Globus pallidus (tissue), 1 donor: ENCODE measurements at places on chromosomes 12 and 14.

DNA sequence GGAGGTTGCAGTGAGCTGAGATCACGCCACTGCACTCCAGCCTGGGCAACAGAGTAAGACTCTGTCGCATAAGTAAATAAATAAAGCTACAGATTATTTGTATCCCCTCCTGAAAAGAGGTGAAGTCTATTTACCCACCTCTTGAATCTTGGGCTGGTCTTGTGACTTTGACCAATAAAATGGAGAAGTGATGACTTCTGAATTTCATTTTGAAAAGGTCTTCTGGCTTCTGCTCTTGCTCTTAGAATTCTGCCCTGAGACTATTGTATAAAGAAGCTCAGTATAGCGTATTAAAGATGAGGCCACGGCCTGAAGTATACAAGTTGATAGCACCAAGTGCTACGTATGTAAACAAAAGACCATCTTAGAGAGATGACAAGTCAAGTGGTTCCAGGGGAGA is 88.3 kb upstream of the AMN1 start:
- no peak for DNase-seq

DNA sequence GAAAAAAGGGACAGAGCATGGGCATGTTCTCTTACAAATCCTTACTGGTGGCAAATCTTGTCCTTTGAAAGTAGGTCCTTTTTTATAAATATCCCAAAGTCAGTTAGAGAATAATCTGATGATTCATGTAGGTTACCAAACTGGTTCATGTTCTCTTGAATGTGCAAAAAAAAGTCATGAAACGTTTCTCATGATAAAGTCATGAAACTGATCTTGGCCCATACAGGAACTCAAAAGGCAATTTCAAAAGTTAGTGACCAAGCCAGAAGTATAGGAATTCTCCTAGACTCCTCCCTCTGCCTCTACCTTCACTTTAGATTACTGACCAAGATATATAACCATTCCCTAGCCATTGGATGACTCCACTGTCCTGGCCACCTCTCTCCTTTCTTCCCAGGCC is 27.3 kb upstream of the SPTSSA start:
- DNase-seq: no peak

GRCh38 chr14:98984719-98985041 is 287.3 kb downstream of the BCL11B start:
- DNase-seq: no peak

GRCh38 chr14:82811246-82811645 is 1277.6 kb upstream of the SEL1L start:
- no peak for DNase-seq

- no peak for DNase-seq
Measured at GRCh38 chr12:82480606-82481005, 122.3 kb downstream of the METTL25 start.

DNA sequence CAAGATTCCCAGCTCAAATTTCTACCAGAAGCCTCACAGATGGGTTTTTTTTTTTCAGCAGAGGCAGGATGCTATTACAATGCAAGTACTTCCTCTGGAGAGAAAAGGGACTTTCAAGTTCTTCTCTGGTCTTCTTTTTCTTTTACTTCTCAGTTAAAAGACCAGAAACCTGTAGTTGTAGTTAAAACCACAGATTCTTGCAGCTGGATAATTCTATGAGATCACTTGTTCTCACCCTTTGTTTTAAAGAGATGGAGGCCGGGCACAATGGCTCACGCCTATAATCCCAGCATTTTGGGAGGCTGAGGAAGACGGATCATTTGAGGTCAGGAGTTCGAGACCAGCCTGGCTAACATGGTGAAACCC is 47.6 kb upstream of the OVCH1 start:
- DNase-seq: no peak

- peak; percentile 47 for DNase-seq
Measured at GRCh38 chr12:112937741-112938719, at the start of gene OAS3. Gene OAS3 (plus strand): TSS chr12:112938474. CDS start chr12:112938531, 57 bp downstream.

- DNase-seq: no peak
Measured at GRCh38 chr14:85358136-85358785, 171.7 kb upstream of the FLRT2 start.

GRCh38 chr12:22530-23201 is 43.9 kb upstream of the IQSEC3 start:
- no peak for DNase-seq

DNA sequence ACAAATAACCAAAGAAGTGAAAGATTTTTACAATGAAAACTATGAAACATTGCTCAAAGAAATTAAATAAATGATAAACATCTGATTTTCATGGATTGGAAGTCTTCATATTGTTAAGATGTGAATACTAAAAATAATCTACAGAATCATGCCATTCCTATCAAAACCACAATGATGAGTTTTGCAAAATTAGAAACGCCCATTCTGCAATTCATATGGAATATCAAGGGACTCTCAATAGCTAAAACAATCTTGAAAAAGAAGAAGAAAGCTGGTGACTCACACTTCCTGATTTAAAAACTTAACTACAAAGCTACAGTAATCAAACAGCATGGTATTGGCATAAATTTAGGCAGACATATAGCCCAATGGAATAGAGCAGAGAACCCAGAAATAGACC is 40.2 kb upstream of the CCT2 start:
- no peak for DNase-seq

DNA sequence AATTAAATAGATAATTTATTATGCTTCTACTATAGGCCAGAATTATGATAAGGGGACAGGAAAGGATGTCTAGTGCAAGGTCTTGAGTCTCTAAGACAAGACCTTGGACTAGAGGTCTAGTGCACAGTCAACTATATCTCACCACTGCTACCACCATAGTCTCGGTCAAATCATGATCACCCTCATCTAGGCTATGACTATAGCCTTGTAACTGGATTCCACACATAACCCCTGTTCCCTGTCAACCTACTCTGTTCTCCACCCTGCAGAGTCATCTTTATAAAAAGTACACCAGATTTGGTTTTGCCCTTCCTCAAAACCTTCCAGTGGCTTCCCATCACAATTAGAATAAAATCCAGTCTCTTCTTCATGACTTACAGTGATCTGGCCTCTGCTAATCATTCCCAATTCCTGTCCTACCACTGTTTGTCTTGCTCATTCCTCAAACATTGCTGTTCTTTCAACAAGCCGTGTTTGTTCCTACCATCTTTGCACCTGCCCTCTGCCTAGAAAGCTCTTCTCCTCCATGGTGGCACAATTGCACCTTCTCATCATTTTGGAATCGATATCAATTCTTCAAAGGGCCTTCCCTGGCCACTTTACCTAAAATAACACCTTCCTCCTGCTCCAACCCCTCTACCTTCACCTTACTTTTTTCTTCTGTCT is 169.4 kb downstream of the FOXN3 start:
- DNase-seq: no peak

- DNase-seq: no peak
Measured at GRCh38 chr12:72717036-72717435, 444.9 kb downstream of the TRHDE start.

- no peak for DNase-seq
Measured at GRCh38 chr14:38045461-38045860, 162.2 kb upstream of the SSTR1 start.

- DNase-seq: no peak
Measured at GRCh38 chr12:79690142-79690637, 574 bp downstream of the PAWR start.

GRCh38 chr14:34662561-34663088 is 32.7 kb upstream of the SNX6 start:
- DNase-seq: no peak

DNA sequence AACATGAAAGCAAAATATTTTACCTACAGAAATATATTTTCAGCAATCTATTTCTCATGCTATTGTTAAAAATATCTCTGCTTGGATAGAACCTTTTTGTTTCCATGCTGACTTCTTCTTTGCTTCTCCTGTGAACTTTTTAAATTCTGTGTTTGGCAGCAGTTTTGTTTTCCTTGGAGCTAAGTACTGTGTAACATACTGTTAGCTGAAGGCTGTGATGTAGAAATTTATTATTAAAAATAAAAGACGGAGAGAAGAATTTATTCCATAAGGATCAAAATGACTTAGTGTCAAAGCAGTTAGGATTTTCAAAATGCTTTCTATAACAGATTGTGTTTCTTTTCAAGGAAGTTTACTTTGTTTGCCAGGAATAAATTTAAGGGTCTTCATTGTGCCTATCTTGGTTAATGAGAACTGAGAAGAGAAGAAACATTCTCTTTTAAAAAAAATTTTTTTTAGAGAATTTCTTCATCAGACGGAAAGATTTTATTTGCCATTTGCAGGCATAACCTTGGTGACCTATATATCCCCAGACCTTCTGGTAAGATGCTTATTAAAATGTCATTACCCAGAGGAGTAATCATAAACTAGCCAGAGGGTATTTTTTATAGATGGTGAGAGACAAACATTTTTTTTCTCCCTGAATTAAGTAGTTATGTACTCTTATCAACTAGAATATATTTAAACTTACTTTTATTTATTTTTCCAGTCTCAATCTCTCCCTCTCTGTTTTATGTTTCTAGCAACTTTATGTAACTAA is 147.1 kb upstream of the SLCO1C1 start:
- DNase-seq: no peak

DNA sequence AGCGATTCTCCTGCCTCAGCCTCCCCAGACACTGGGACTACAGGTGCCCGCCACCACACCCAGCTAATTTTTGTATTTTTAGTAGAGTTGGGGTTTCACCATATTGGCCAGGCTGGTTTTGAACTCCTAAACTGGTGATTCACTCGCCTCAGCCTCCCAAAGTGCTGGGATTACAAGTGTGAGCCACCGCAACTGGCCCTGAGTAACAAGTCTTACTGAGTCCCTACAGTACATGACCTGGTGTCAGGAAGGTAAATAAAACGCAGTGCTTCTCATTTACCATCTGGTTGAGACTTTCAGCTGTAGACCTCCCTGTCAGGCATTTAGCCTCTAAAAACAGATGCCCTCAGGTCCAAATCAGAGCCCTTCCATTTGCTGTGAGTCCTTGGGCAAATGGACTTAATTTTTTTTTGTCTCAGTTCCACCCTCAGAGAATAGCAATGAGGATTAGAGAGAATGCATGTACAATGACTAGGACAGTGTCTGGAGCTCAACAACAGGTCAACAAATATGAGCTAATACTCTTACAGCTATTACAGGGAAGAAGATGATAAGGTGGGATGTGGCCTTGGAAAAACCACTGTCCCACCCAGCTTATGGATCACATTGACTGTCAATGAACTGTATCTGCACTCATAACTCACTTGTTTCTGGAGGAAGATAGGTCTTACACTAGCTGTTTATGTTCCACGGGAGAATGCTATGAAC is 70.5 kb downstream of the PHLDA1 start:
- DNase-seq: no peak

GRCh38 chr12:96321941-96322340 is 78.3 kb downstream of the CDK17 start:
- DNase-seq: no peak

- no peak for DNase-seq
Measured at GRCh38 chr14:22152903-22153302, 436.1 kb downstream of the DAD1 start.

DNA sequence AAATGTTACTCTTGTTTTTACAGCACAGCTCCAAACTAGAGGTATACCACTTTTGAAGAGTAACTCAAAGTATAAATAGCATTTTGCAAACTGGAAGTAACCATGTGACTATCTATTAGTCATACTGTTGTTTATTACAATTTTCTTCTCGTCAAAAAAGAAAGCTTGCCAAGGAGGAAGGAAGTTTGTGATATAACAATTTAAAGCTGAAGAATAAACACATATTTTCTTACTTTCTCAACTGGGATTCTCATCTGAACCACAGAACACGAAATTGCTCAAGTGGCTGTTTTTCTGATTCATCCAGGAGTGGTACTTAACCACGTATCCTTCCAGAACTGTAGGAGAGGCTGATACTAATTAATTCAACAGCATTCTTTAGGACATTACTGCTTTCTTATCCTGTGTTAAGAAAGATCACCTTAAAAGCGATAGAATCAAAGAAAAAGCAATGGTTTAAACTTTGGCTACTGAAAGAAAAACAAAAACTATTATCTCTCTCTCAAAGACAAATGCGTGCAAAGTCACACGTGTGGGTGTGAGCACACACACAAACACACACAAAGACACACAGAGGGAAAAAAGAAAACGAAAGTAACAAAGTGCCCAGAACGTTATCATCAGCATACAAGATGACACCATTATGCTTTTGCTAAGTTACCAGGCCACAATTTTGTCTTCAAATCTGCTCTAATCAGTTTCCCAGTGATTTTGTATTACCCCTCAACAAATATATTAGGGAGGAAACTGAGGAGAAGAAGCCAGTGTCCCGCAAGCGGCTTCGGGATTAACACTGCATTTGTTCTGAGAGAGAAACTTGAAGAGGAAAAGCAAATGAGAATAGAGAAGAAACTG is at the start of gene CLEC2B:
Gene CLEC2B, minus strand, starts transcription at position 48 of the 855 bp plus-strand sequence.
- DNase-seq: no peak

- no peak for DNase-seq
Measured at GRCh38 chr14:74620497-74620921, 8.5 kb upstream of the LTBP2 start.

DNA sequence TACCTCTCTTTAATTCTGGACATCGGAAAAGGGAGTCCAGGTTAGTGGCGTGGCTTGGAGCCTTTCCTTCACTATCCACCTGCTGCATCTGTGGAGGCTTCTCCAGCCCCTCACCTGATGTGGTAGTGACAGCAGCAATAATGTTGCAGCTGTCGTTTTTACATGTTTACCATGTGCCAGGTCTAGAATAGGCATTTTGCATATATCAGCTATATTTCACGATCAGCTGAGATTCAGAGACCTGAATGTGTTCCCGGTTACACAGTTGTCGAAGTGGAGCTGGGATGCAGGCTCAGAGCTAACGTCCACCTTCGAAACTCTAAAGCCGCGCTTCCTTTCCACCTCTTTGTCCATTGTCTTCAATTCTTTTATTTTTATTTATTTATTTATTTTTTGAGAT is 91.0 kb downstream of the BORCS5 start:
- no peak for DNase-seq

- no peak for DNase-seq
Measured at GRCh38 chr14:89588840-89589296, 171.8 kb upstream of the FOXN3 start.

DNA sequence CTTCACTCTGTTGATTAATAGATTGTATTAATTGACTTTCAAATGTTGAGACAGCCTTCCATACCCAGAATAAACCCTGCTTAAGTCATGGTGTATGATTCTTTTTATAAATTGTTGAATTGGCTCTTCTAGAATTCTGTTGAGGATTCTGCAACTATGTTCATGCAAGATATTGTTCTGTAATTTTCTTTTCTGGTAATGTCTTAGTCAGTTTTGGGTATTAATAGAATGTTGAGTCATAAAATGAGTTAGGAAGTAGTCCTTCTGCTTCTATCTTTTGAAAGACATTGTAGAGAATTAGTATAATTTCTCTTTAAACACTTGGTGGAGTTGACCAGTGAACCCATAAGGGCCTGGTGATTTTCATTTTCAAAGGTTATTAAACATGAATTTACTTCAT is 958.9 kb downstream of the LRFN5 start:
- no peak for DNase-seq

GRCh38 chr12:119258149-119258548 is 76.4 kb upstream of the CCDC60 start:
- no peak for DNase-seq

- DNase-seq: no peak
Measured at GRCh38 chr12:25131270-25131669, 63.7 kb downstream of the DNAI7 start.
